Neural progenitor cell (in vitro differentiated cells): ENCODE measurements at places on chromosomes 16 and 17.
A peak's percentile ranks its signal among the peaks of the same experiment; 100 is the strongest.

DNA sequence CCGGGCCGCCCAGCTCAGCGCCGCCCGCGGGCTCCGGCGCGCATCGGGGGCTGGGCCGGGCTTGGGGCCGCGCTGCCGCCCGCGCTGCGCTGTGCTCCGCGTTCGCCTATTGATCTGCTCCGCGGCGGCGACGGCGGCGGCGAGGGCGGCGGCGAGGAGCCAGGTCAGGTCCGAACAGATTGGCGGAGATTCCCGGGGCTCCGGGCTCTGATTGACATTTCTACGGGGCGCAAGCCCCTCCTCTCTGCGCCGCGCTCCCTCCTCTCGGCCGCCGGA is 559 bp downstream of the IRX3 start:
- DNase-seq = peak; percentile 96

GRCh38 chr17:68780596-68780995 is 174.6 kb downstream of the ABCA8 start:
- no peak for DNase-seq

DNA sequence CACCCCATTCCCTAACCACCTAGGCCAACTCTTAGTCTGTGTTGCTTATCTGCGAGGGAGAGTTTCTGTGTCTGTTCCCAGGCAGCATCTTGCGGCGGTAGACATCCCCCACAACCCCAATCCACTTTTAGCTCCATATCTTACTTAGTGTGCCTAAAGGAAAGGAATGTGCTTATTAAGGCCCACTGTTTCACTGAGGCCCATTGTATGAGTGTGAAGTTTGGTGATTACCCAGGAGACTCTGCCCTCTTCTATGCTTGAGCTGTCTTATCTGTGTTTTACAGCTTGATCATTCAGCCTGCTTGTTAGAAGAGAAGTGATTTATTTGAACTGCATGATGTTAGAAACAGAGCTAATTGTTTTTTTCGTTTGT is 10.3 kb upstream of the MLYCD start:
- DNase-seq = no peak

GRCh38 chr17:73759734-73760438 is 115.6 kb upstream of the SDK2 start:
- no peak for DNase-seq

DNA sequence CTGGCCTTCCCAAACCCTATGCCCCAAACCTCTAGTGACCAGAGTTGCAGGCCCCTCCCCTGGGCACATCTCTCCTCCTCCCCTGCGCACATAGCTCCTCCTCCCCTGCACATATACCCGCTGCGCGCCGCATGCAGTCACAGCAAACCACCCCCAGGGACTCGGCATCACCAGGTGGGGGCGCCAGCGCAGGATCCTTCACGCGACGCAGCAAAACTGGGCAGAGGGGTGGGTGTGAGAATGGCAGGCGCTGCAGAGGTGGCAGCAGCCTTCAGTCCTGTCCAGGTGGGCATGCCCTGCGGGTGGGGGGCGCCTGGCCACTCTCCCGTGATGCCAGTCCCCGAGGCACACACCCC is 5.6 kb downstream of the CORO6 start:
- DNase-seq = peak; percentile 87

DNA sequence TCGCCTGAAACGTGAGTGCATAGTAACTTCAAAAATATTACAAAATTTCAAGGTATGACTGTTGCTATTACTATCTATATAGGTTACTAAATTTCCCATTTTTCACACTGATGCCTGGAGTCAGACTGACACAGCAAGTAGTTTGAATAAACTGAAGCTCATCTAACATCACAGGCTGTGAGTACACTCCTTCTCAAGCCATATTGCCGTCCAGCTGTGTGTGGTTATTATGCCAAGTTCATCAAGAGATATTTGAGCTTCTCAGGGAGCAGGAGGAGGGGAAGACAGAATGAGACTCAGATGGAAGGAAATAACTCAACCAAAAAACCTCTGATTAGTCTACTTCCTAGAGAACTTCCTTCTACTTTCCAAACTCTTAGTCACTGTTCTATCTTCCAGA is 473.9 kb downstream of the TOX3 start:
- DNase-seq = no peak

- peak; percentile 86 for DNase-seq
Observed at GRCh38 chr17:35804658-35805192, 4.6 kb upstream of the TAF15 start.

- no peak for DNase-seq
Observed at GRCh38 chr17:57544834-57545463, 200.2 kb downstream of the CCDC182 start.

DNA sequence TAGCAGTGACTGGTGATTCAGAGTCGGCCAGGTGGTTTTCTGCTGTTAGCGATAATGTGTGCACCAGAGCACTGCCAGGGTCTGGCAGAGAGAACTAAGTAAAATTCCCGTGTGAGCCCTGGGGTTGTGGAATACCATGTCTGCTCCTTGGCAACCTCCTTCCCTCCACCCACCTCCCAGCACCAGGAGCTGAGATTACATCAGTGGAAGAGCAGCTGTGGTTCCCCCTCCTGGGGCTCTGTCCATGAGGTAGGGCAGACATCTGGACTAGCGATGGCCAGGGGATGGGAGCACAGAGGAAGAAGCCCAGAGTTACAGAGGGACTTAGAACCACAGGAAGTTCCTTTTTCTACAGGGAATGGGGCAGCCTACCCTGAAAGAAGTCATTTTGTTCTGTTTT is 15.8 kb downstream of the CLEC10A start:
- DNase-seq = no peak

- DNase-seq = no peak
Observed at GRCh38 chr17:29012535-29012934, 6.7 kb upstream of the SEZ6 start.

DNA sequence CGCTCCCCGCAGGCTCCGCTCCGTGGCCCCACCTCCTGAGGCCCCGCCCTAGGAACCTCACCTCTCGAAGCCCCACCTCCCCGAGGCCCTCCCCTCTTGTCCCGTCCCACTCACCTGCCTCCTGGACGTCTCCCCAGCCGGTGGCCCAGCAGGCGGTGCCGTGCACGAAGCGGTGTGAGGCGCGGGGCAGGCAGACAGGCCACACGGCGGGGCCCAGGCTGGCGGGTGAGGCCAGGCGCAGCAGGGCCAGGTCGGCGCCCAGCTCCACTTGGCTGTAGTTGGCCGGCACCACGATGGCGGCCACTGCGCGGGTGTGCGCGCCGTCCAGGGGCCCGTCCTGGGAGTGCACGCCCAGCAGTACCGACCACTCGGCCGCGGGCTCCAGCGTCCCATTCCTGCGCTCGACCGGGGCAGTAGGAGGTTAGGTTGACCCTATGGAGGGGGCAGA is 1.6 kb downstream of the PRSS36 start:
- DNase-seq = peak; percentile 34

DNA sequence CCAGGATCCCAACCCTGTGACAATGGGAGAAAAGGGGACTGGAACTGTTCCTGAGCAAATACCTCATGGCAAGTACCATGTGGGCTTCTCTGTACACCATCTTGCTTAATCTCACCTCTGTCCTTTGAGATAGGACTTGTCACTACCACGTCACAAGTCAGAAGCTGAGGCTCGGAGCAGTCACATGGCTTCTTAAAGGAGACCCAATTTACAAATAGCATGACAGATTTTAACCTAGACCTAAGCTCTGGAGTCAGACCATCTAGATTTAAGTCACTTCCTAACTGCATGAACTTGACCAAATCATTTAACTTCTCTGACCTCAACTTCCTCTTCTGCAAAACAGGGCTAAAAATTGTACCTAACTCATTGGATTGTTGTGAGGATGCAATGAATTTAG is 36.0 kb upstream of the CCL1 start:
- DNase-seq = no peak

DNA sequence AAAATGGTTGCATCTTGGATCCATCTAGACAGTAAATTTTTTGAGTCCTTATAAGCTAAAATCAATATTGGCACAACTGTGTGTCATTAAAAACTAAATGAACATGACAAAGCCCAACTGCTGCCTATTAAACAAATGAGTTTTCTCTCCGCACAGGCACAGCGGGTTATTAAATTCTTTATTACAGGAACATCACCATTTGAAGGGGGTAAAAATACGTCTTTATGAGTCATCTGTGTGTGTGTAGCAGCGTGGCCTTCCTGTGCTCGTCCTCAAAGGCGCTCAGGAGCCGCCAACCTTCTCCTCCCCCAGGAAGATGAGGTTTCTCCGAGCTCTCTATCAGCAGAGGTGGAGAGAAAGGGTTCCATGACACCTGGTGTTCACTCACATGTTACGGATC is 62.6 kb upstream of the SDK2 start:
- DNase-seq = no peak

DNA sequence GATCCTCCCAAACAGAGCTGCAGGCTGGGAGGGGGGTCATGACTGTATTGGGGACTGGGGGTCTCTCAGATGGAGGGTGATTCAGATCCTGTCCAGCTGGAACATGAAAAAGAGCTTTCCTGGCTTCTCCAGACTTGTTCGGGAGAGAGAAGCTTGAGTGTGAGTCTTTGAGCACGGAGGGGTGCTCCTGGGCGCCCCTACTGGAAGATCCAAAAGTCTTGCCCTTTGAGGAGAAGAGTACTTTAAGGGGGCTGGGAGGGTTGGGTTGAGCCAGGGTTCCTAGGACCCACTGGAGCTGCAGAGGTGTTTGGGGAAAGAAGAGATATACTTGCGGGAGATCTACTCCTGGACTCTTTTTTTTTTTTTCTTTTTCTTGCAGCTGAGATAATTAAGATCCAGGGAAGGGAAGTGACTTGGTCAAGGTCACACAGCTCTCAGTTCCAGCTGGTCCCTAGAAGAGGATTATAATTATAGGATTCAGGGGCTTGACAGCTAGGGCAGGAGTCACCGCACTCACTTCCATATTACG is 8.4 kb downstream of the RARA start:
- peak; percentile 85 for DNase-seq

DNA sequence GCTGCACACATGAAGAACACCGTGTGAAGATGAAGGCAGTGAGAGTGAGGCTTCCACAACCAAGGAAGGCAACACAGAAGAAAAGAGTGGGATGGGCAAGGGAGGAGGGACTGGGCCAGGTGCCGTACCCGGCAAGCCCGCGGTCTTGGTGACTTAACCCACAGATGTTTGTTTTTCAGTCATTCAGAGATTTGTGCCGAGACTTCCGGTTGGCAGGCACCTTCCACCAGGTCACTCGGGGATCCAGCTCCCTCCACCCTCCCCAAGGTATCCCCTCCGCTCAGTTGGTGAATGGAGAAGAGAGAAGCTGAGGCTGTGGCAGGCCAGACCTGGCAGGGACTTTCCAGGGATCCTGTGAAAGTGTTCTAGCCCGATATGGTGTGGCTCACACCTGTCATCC is 4.9 kb upstream of the KREMEN2 start:
- DNase-seq = no peak

DNA sequence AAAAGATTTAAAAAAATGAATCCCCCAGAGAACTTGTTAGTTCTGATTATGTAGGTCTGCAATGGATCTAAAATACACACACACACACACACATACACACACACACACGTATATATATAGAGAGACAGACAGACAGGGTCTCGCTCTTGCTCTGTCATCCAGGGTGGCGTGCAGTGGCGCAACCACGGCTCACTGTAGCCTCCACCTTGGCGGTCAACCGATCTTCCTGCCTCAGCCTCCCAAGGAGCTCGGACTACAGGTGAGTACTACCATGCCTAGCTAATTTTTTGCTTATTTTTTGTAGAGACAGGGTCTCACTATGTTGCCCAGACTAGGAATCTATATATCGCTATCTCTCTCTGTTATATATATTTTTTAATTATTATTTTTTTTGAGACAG is 33.4 kb downstream of the GJC1 start:
- DNase-seq = no peak

DNA sequence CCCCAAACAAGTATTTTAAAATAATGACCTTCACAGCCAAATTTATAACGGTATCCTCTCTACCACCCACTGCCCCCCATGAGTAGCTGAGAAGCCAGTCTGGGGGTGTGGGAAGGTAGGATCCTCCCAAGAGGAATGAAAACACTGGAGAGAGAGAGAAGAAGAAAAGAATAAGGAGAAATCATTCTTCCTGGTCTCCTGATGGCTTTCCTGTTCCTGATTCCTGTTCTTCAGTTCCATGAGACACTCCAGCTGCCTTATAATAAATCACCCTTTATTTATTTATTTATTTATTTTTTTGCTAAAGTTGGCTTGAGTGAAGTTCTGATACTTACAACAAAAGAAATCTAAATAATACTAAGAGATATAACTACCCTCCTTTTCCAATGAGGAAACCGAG is 56.4 kb upstream of the FAM20A start:
- DNase-seq = no peak

GRCh38 chr16:89319886-89320781 is 102.6 kb downstream of the ZNF778 start:
- DNase-seq = no peak

GRCh38 chr17:80596760-80597608 is 52.3 kb downstream of the RPTOR start:
- no peak for DNase-seq

DNA sequence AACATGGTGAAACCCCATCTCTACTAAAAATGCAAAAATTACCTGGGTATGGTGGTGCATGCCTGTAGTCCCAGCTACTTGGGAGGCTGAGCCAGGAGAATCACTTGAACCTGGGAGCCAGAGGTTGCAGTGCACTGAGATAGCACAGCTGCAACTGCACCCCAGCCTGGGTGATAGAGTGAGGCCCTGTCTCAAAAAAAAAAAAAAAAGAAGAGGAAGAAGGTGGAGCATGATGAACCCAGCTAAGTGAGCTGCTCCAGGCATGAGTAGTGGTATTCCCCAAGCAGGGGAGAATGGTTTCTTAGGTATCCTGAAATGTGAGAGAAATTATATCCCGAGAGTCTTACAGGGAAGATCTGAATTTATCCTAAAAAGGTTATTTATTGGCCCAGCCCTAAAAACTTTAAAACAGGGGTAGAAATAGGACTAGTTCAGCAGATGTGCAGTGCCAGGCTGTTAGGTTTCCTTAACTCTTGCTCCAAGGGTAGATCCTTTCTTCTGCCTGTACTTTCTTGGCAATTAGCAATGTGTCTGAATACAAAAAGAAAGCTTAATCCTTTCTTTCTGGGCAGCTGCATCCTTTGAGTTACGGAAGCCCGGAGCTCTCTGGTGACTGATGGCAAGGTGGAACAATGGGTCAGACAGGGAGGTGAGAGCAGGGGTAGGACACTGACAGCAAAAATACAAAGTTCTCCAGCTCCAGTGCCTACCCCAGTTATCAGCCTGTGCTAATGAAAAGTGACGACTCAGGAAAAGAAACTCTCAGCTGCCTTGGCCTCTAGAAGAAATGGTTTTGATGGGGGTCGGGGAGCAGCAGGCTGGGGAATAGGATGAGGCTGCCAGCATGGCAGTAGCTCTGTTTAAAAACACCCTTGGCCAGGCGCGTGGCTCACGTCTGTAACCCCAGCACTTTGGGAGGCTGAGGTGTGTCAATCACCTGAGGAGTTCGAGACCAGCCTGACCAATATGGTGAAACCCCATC is 36.5 kb upstream of the TOB1 start:
- peak; percentile 91 for DNase-seq

DNA sequence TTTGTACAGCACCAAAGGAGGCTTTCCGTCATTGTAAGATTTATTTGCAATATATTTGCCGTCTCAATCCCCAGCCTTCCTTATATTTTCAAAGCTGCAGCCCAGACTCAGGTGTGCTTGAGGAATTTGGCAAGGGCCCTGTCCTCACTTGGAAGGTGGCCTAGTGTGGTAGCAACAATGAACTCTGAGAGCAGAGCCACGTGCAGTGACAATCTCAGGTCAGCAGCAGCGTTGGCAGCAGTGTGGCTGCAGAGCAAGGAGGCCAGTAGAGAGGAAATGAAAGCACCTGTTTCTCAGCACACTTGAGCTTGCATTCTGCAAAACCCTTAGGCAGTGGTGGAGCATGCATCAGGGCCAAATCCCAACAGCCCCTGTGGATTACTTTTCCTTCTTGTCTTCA is 613.5 kb downstream of the RBFOX1 start:
- DNase-seq = no peak
